Mesenteric fat pad (tissue), 1 donor: ENCODE measurements at places on chromosomes 13 and 19.

GRCh38 chr13:99307648-99308339 lies 595 bp upstream of the GPR183 start:
- DNase-seq: no peak

DNA sequence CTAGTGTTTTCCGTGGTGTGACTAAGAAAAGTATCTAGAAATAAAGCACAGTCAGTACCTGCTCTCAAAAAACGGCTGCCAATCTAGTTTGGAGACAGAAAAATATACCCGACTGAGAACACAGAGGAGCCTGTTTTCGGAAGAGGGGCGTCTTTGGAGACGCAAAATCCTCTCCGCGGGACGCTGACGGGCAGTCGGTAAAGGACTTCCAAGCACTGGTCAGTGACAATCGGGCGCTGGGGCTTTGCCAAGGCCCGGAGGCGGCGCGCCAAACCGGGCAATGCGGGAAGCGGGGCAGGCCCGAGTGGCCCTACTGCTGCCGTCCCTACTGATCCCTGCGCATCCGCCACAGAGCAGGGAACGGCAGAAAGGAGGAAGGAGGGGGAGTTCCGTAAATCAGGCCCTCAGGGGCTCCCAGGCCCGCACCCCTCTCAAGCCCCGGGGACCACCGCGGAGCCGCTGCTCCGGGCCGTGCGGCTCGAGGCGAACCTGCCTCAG lies 588 bp upstream of the DPY19L3 start:
- DNase-seq: peak; percentile 93

GRCh38 chr19:51822325-51822724 lies 27.4 kb downstream of the FPR3 start:
- no peak for DNase-seq

DNA sequence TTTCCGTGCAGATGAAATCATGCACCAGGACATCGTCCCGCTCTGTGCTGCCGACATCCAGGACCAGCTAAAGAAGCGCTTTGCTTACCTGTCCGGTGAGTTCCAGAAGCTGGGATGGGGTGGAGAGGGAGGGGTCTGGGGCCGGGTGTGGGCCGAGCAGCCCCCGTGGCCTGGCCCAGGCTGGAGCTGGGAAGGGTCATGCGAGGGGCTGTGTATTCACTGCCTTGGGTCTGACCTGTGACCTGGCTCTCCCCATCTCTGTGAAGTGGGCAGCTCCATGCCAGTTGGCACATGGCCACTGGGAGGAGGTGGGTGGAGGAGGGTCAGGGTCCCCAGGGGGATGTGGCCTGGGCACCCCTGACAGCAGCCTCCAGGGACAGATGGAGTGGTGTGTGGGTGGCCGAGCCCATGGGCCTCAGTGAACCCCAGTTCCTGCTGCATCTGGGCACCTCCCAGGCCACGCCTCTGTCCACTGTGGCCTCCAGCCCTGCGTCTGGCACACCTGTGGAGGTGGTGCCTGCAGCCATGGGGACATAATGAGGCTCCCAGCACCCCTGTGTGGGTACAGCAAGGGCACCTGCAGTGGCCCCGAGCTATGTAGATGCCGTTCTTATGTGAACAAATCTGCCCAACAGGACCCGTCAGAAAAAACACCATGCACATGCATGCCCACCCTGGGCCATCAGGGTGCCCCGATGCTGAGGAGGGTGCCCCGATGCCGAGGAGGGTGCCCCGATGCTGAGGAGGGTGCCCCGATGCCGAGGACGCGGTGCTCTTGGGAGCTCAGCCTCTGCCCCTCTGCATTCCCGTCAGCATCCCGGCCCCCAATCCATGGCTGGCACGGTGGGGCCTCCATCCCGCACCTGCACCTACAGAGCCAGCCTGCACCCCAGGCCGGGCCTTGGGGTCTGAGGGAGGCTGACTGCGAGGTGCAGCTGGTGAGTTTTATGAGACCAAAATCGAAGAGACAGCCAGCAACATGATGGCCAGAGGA lies 46.0 kb downstream of the MCF2L start:
- DNase-seq: no peak

DNA sequence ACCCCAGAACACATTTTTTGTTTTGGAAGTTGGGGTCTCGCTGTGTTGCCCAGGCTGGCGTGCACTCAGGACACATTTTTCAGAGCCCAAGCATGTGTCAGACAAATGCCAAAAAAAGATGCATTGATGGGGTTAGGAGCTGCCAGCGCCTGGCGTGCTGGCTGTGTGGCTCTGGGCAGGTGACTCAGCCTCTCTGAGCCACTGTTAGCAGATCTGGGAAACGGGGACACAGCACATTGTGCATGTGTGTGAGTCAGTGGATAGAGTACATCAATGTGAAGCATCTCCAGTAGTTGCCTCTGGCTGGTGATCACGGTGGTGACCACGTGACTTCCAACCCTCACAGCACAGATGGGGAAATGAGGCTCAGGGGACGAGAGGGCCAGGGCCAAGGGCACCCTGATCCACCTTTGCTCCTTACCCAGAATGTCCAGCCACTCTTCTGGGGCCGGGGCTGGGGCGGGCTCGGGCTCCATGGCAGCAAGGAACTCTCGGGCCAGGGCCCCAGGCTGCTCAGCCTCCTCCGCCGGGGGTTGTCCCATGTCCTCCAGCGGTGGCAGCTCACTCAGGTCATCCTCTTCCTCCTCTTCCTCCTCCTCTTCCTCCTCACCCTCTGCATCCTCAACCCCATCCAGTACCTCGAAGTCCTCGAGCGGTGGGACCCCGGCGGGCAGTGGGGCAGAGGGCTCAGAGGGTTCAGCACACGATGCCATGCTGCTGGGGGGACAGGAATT lies 1.9 kb downstream of the FKBP8 start:
- no peak for DNase-seq

DNA sequence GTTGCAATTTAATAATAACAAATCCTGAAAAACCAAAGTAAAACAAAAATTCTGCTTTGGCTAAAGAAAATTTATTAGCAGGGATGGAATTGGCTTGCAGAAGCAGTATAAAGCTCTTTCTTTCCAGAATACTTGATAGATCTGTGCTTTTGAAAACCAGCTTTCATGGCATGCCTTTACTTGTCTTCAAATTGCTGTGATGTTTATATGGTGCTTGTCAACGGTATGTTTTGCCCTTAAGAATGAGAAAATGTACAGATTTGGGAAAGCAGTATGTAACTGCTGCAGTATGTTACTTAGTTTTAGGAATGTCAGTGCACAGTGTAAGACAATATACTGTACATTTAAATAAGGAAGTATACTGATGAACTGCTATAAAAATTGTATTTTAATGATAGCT lies 120.8 kb upstream of the PCDH20 start:
- no peak for DNase-seq

DNA sequence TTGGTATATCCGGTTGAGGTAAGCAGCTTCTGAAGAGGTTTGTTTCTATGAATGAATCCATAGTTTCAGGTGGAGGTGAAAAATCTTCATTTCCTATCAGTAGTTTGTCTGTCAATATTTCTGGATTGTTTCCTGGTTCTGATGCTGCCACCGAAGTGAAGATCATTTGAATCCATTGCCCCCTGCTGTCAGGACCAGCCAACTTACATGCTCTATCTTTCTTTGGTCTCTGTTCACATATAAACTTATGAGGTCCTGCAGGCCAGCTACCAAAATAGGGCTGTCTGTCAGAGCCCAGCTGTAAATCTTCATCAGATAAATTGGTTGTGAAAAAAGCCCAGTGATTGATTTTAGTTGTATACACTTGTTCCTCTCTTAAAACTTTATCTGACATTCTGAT lies 15.2 kb upstream of the N4BP2L1 start:
- no peak for DNase-seq

DNA sequence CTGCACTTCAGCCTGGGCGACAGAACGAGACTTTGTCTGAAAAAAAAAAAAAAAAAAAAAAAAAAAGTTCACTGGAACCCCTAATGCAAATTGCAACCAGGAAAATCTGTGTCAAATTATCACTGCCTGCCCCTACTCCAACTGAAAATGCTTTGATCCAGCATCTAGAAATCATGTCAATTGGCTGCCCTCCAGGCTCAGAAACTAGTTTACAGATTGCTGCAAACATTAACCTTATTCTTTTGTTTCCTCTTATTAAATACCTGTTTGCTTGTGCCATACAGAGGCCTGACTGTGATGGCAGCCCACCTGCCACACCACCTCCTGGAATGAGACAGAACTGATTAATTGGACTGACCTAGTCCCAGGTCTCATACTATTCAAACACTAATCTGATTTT lies 18.6 kb upstream of the AKT2 start:
- no peak for DNase-seq

- DNase-seq: no peak
Observed at GRCh38 chr19:6161271-6161850, 25.9 kb downstream of the ACSBG2 start.

GRCh38 chr13:42275098-42275471 lies 3.1 kb downstream of the AKAP11 start:
- DNase-seq: no peak

- no peak for DNase-seq
Observed at GRCh38 chr13:47798194-47798593, 202.9 kb downstream of the SUCLA2 start.

DNA sequence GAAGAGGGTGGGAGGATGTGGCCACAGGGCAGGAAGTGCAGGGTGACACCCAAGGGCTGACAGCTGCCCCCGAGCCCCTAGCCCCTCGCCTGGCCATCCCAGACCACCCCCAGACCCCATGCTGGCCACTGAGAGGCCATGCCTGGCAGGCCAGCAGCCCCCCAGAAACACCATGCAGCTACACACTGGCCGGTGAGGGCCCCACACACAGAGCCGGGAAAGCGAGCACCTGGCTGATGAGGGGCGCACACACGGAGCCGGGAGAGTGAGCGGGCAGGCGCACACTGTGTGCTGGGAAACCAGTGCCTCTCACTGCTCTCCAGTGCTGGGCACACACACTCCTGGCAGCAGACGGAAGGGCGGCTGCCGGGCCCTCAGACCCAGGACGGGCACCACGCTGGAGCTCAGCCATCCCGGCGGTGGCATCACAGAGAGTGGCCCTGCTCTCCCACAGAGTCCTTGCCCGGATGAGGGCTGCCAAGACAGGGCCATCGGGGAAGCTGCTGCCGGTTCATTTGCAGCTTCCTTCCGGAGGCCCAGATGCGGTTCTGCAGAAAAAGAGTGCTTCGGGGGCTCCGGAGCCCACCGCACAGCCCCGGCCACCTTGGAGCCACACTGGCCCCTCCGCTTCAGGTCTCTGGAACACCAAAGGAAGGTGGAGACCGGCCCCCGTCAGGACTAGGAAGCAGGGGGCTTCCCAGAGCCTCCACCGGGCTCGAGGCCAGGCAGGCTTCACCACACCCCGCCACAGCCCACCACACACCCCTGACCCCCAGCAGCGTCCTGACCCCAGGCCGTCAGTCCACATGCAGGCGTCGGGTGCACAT lies 76.4 kb downstream of the SPACA7 start:
- DNase-seq: peak; percentile 86

GRCh38 chr19:39728040-39728439 lies 9.8 kb downstream of the CLC start:
- no peak for DNase-seq

GRCh38 chr13:32589471-32589870 lies 3.2 kb downstream of the PDS5B start:
- DNase-seq: no peak

DNA sequence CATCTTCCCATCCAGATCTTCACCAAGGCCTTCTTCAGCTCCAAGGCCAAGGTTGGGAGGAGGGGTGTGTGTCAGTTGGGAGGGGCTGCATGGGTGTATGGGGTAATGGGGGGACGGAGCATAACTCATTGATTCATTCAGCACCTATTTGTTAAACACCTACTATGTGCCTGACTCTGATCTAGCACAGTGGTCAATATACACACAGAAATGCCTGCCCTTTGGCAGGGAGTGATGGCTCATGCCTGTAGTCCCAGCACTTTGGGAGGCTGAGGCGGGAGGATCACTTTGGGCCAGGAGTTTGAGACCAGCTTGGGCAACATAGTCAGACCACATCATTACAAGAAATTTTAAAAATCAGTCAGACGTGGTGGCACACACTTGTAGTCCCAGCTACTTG lies 19.2 kb upstream of the SPACA4 start:
- no peak for DNase-seq

- no peak for DNase-seq
Observed at GRCh38 chr19:6524311-6524710, 6.5 kb upstream of the TNFSF9 start.

DNA sequence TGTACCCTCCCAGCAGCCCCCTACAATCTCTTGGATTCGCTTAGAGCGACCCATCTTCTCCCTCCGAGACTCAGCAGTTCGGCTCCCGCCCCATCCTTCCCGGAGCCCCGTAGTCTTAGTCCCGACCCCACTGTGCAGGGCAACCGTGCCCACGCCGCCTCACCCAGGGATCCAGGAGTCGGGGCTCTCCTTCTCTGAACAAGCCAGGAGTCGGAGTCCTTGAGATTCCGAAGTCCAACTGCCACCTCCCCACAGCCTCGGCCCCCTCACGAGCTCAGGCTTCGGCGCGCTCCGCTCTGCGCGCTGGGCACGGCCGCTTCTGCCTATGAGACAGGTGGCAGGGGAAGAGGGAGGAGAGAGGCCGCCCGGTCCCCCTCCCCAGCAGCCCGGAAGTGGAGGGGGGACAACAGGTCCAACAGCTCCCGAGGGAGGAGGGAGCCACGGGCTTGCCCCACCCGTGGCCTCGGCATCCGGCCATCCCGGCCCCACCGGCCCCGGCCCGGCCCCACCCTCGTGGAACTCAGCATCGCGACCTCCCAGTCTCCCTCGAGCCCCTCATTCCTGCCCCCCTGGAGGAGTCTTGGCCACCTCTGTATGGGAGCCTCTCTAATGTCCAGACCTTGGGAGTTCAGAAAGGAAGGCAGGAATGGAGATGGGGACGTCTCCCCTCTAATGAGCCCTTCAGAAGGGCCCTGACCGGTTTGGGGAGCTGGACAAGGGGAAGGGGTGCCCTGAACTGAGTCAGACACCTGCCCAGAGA lies at the start of gene PHLDB3:
Gene PHLDB3 (minus strand): TSS at position 321 of the 760 bp plus-strand sequence. CDS start 628 bp downstream, outside the sequence.
- no peak for DNase-seq

GRCh38 chr19:51196181-51196580 lies 28.7 kb upstream of the CD33 start:
- no peak for DNase-seq

- DNase-seq: peak; percentile 68
Observed at GRCh38 chr13:114097212-114097892, 35.1 kb downstream of the RASA3 start.

DNA sequence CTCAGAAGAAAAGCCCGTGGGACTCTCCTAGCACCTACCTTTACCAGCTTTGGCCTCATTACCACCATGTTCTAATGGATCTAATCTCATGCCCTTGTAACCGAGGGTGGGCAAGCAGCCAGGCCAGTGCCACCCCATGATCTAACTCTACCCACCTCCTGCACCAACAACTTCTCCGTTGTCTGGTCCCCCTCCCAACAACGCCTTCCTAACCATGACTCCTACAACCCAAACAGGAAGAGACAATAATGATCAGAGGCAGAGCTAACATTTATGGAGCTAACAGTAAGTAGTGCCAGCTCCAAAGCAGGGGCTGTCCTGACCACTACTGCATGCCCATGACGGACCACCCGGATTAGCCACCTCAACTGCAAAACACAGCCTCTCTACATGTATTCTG lies 3.5 kb downstream of the USP12 start:
- no peak for DNase-seq

GRCh38 chr19:32404213-32404932 lies 1.2 kb upstream of the DPY19L3 start:
- DNase-seq: no peak
